A549 (cell line): ENCODE measurements at places on chromosomes 1 and 21.

DNA sequence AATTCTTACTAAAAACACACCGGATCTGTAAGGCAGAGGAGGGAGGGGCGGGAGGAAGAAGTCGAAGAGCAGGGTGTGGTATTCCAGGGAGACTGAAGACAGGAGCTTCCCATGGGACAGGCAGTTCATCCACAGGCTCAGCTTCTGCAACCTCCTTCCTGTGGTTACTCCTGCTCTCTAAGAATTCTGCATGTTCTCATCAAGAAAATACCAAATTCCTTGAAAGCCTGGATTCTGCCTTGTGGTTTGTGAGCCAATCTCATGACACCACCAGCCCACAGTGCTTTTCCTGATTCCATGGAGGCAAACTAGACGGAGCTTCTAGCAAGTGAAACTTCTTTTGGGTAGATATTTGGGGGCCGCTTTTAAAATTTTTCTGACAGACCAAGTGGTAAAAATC lies 1.1 kb upstream of the ST6GALNAC3 start:
- no peak for DNase-seq

- DNase-seq, result no peak
These were observed 70.5 kb downstream of the RGS7 start for GRCh38 chr1:241286486-241286885.

- no peak for DNase-seq
These were observed 37.9 kb downstream of the WNT4 start for GRCh38 chr1:22104865-22105437.

- DNase-seq, result no peak
These were observed 6.2 kb upstream of the MMP23B start for GRCh38 chr1:1625824-1626206.

DNA sequence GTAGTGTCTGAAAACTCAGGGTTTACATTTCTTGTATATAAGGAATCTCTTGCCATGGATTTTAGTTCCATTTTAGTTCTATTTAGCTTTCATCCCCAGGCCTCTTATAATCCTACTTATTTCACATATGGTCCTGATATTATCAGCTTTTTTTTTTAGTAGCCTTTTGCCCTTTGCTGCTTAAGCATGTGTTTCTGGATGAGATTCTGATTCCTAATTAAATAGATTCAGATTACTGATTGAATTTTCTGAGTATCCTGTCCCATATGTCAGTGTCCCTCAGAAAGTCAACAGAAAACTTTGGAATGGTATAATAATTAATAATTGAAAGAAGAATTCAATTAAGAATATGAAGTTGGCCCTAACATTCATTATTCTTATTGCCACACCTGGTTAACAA lies 134.7 kb upstream of the HOOK1 start:
- DNase-seq, result no peak

DNA sequence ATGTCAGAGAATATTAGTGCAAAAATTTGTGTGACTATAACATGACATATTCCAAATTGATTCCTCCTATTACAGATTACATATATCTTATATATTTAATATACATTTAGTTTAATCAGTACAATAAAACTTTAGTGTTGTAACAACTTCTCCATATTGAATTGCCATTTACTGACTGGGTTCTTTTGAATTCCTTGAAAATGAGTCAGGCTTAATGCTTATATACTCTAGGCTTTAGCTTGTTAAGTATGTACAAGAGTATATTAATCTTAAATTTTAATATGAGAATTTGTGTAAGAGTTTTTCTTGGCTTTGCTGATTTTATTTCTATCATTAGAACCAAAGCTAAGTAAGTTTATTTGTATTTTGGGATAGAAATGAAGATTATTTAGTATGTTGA lies 40.3 kb downstream of the XPR1 start:
- no peak for DNase-seq

GRCh38 chr1:32892368-32893197 lies 6.3 kb downstream of the HPCA start:
- peak; percentile 51 for DNase-seq

DNA sequence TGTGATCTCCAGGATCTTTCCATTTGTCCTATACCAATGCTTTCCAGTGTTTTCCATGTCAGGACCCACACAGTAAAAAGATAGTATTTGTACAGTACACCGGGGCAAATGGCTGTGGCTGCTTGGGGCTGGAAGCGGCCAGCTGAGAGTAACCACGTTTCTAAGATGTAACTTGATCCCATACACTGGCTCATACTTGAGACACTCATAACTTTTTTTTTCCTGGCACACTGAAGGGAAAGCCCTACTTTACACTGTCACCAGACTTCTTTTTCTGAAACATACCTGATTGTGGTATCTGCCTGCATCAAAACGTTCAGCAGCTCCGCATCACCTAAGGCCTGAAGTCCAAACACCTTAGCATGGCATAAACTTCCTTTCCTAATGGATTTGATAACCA lies 21.6 kb downstream of the VPS13D start:
- no peak for DNase-seq

GRCh38 chr21:42061195-42061985 lies 9.7 kb upstream of the UMODL1 start:
- no peak for DNase-seq

GRCh38 chr1:167221126-167221737 lies 546 bp downstream of the POU2F1 start:
- DNase-seq, result no peak

DNA sequence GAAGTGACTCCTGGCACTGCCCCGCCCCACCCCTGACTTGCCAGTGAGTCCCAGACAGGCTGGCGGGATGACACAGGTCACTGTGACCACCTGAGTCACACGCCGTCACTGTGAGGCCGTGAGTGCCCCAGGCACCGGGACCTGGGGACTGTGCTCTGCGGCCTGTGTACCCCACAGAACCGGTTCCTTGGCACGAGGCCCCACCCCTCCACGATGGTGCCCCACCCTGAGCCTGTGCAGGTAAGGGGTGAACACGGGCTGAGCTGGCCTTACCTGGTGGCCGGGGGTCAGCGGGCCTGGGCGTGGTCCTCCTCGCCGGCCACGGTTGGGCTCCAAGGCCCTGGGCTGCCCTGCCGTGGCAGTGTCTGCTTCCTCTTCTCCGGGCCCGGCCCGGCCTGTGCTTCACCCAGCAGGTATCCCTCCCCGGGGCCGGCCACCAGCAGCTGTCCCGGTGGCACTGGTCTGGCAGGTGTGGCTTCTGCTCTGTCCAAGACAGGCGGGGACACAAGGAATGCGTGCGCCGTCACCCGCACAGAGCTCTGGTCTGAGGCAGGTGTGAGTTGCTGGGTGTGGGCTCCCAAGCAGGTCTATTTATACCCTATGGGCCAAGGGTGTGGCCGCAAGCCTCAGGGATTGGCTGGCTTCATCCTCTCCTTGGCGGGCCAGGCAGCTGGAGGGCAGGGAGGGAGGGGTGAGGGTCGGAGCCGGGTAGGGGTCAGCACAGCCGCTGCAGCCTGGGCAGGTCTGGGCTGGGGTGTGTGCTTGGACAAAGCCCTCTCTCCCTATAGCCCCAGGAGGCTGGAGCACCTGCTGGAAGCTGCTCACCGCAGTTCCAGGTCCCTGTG lies at the start of gene RNF223:
Gene RNF223, minus strand, starts transcription at position 564 of the 845 bp plus-strand sequence. CDS start 1,740 bp downstream, outside the sequence.
- DNase-seq, result no peak

- no peak for DNase-seq
These were observed 187.2 kb downstream of the PCP4 start for GRCh38 chr21:40054403-40054802.

GRCh38 chr21:24955275-24955961 lies 651.9 kb downstream of the MRPL39 start:
- DNase-seq, result no peak
